Inflammatory macrophage treated with lipopolysaccharide for 1 hour (primary cell): ENCODE measurements at places on chromosomes 12 and 14.

- no peak for DNase-seq
Observed at GRCh38 chr12:1540690-1541089, 53.7 kb downstream of the FBXL14 start.

DNA sequence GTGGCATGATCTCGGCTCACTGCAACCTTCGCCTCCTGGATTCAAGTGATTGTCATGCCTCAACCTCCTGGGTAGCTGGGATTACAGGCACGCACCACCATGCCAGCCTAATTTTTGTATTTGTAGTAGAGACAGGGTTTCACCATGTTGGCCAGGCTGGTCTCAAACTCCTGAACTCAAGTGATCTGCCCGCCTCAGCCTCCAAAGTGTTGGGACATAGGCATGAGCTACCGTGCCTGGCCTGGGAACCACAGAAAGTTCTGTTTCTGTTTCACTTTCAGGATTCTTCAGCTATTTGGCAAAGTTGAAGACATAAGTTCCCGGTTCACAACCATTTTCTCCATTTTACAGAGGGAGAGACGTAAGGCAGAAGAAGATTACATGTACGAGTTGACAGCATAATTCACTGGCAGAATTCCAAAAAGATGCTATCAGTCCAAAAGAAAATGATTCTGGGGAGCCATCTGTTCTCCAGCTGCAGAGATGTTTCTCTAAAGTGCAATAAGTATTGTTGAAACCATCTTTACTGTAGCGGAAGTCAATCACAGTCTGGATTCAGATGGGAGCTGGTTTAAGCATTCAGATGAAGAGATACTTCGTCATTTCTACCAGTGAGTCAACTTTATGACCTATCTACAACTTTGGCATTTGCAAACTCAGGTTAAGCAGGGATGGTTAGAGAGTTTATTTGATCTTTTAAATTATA, 8.1 kb upstream of the RNF34 start:
- DNase-seq = peak; percentile 89

- DNase-seq = no peak
Observed at GRCh38 chr12:131003716-131004045, 50.0 kb downstream of the ADGRD1 start.

DNA sequence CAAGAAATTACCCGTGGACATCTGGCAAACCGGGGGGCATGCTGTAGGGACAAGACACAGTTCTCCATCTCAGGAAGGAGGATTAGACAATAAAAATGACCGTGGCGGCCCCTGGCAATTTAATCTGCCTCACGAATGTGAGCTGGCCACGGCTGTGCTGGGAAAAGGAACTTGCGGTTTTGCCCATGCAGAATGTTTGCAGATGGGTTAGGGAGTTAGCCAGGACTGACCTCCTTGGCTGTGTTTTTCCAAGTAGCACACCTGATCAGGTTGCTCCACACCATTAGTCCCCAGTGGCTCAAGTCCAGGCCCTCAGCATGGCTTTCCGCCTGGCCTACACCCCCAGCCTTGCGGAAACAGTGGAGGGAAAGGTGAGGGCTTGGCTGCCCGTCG, 20.8 kb downstream of the TPCN1 start:
- no peak for DNase-seq

DNA sequence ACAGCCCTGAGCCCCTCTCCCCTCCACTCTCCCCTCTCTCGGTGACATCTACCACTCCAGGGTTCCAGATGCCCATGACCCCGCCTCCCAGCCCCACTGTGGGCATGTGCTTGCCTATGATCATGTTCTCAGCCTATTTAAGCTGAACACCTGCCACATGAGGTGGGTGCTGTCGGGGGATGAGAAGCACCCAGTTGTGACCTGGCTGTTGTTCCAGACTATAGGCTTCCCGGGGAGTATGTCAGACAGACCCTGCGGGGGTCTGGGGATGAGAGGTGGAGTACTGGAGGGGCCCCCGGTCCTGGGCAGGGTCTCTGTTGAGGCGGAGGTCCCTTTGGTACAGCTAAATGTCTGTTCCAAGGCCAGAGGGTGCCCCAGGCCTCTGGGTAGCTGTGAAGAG, 6.0 kb downstream of the VSX2 start:
- DNase-seq = no peak

GRCh38 chr14:98889836-98890185, 382.2 kb downstream of the BCL11B start:
- no peak for DNase-seq

GRCh38 chr14:97281741-97282140, 484.6 kb downstream of the VRK1 start:
- no peak for DNase-seq

- DNase-seq = no peak
Observed at GRCh38 chr14:60204104-60204842, 39.1 kb upstream of the DHRS7 start.

- peak; percentile 97 for DNase-seq
Observed at GRCh38 chr14:70882776-70883492, 24.3 kb upstream of the PCNX1 start.

- DNase-seq = no peak
Observed at GRCh38 chr12:122669397-122670070, 33.6 kb downstream of the HCAR2 start.

DNA sequence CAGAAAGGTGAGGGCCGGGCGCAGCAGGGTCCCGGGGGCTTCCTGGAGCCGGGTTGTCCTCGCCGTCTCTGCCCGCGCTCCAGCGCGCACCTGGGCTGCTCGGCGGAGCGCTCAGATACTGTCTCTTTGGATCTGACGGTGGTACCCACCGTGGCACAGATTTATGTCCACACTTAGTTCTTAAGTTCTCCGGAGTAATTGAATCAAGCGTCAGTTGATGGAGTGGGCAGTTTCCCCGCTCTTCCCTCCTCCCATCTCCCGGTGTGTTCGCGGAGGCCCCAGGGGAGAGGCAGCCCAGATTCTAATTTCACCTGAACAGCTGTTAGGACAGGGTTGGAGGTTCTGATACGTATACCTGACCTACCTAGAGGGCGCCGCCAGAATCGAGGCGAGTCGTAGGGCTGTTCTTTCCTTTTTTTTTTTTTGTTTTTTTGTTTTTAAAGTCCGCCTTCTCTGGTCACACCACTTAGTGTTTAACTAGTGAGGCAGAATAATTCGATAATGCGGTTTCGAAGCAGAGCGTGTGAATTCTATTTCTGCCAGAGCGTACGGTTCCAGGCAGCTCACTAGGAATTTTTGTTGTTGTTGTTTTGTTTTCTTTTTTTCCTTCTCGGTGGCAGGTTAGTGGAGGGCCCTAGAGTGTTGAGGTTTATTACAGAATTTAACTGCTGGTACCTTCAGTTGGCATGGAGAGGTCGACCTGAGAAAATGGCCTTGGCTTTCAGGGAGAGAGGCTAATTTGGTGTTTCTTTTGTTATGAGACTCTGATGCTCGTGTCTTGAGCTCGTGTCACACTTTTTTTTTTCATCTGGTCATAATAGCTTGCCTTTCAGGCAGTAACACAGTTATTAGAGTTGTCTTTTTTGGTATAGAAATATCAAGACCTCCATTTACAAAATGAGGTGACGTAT, 22.3 kb upstream of the GNS start:
- no peak for DNase-seq

DNA sequence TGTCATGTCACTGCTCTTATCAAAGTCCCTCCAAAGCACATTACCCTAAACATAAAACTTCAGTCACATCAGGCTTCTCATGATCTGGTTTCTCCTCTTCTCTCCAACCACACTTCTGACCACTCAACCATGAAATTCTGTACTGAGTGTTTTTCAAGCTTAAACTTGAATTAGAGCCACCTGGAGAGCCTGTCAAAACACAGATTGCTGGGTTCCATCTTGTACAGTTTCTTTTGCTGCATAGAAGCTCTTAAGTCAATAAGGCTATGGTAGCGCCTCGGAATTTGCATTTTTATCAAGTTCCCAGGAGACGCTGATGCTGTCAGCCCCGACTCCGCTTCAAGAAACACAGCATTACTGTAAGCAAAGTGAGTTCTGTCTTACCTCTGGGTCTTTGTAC, 16.4 kb upstream of the SRRM4 start:
- no peak for DNase-seq

GRCh38 chr14:67441256-67441655, 29.3 kb upstream of the PLEK2 start:
- peak; percentile 71 for DNase-seq

GRCh38 chr12:22047494-22047893, 1.5 kb downstream of the CMAS start:
- no peak for DNase-seq

- no peak for DNase-seq
Observed at GRCh38 chr14:34640826-34641225, 10.9 kb upstream of the SNX6 start.

DNA sequence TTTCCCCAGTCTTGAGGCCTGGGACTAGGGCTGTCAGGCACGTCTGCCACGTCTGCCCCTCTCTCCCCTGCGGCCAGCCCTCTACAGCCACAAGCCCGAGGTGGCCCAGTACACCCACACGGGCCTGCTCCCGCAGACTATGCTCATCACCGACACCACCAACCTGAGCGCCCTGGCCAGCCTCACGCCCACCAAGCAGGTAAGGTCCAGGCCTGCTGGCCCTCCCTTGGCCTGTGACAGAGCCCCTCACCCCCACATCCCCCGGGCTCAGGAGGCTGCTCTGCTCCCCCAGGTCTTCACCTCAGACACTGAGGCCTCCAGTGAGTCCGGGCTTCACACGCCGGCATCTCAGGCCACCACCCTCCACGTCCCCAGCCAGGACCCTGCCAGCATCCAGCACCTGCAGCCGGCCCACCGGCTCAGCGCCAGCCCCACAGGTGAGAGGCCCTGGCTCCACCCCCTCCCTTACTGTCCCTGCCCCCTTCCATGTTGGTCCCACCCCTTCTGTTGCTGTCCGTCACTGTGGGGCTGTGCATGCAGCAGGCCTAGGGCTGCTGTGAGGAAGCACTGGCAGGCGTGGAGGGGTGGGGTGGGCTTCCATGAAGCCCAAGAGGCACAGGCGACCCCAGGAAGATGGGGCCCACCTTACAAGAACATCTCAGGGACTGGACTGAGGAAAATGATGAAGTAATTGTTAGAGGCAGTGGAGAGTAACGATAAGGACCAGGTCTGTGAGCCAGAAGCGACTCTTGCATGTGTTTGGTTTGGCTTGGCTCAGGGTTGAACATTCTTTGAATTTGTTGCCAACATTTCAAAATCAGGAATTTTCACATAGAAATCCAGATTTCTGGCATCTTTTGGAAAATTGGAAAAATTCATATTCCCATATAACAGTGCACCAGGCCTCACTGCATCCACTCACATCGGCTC, 16.8 kb downstream of the C12orf43 start:
- no peak for DNase-seq

DNA sequence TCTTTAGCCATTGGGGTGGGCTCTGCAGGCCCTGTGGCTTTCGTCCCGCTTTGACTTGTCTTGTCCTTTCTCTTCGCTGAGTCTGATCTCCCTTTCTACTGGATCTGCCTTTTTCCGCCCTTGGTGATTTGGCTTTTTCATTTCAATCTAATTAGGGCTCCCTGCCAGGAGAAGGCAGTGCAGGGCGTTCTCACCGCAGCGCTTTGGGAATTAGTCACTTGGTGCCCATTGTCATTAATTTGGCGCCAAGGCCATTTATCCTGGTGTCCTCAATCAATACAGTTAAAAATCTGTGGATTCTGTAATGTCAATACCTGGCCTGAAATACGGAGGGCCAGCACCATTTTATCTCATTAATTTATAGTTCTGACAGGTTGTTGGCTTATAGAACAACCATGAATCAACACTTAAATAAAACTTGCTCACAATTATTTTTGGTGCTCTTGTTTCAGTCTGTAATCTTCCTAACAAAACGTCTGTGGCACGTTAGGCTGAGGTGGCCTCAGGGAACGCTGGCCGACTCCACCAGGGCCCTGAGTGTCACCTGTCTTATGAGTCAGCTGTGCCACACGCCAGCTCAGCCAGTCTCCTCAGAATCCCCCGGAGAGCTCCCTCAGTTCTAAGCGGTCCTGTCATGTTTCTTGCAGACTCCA, 115.7 kb downstream of the BEGAIN start:
- DNase-seq = no peak

DNA sequence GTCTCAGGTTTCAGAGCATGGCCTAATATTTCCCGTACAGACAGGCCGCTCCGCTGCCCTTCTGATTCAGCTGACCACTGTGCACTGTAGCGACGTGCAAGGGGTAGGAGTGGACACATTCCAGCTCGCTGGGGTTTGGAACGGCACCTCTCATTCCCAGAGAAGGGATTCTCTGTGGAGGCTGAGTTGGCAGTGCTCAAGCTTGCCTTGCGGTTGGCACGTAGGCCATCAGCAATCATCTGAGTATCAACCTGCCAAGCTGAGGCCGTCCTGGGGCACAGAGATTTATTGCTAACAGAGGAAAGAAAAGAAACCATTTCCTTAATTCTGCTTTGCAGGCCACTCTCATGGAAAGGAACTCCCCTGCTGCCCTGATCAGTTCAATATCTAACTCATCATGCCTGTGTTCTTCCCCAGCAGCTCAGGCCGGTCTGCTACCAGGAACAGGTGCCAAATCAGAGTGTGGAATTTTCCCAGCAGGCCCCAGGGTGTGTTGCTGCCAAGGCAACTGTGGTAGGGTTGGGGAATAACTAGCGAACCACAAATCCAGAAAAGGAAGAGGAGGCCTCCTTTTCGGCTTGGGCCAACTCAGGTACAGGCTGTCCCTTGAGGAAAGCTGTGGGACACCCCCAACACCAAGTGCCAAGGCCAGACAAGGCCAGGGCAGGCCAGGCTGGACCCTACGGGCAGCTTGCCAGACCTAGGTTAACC, 92.5 kb downstream of the SSPN start:
- DNase-seq = no peak

DNA sequence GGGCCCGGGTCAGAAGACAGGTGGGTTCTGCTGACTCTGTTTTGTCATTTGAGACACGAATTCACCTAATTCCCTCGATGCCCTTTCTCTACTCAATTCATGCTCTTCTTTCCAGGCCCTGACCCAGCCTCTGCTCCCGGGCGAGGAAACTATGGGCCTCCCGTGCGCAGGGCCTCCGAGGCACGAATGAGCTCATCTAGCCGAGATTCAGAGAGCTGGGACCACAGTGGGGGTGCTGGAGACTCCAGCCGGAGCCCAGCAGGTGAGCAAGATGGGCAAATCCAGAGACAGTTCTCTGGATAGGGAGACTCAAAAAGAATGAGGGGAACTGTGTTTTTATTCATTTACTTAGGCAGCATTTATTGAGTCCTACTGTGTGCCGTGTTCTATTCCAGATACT, 37.0 kb upstream of the OAS1 start:
- DNase-seq = no peak

DNA sequence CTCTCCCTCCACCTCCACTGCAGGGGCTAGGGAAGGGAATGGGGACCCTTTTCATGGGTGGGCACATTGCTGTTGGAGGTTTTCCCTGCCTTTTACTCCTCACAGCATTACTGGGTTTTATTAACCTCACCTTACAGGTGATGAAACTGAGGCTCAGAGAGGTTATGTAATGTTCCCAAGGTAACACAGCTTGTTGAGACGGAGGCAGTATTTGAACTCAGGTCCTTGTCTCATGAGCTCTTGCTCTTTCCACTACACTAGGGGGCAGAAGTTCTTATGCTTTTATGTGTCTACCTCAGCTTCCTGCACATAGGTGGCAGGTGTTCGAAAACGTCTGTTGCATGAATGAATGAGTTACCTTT, 11.7 kb downstream of the CISTR start:
- DNase-seq = no peak
